ENCODE measurements at places on chromosomes 4 and X.
A peak's percentile ranks its signal among the peaks of the same experiment; 100 is the strongest.

DNA sequence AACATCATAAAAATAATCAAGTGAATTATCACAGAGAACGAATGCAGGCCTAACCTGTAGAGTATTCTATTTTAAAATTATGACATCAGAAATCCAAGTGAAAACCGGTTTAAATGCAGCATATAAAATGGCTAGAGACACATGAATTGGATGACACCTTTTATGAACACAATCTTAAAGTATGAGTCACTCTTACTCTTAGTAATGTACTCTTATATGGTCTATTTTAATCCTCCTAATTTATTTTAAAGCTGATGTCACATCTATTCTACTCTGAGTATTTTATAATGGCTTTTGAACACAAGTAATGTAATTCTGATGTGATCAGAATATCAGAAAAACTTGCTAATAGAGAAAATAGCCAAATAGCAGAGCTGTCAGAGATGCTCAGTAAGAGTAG lies 161.4 kb upstream of the RADX start:
- DNase-seq = no peak

GRCh38 chrX:617891-618290 lies 12.7 kb upstream of the SHOX start:
- DNase-seq = no peak

- no peak for DNase-seq
These were observed 48.6 kb downstream of the CDS1 start for GRCh38 chr4:84631573-84631972.

GRCh38 chr4:101931619-101932018 lies 141.1 kb downstream of the BANK1 start:
- no peak for DNase-seq

- no peak for DNase-seq
These were observed 54.8 kb downstream of the TBL1X start for GRCh38 chrX:9519546-9520216.

GRCh38 chr4:22099896-22100295 lies 151.3 kb upstream of the KCNIP4 start:
- DNase-seq = no peak

DNA sequence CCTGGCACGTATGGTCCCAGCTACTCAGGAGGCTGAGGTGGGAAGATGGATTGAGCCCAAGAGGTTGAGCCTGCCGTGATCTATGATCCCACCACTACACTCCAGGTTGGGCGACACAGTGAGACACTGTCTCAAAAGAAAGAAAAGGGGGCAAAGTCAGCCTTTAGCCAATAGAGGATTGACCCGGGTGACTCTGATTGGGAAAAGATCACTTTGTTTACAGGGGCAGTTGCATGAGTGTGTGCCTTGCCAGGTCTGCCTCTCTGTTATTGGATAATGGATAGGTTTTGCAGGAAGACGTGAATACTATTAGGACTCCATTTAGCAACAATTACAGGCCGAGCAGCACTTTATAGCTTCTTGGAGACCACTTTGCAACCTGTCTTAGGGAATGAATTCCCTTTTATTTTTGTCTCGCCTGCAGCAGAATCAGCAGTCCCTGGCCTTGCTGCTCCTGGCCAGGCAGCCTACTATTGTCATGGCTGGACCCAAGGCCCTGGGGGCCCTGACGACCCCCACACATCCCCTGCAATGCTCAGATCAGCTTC lies 103.2 kb upstream of the PSAPL1 start:
- no peak for DNase-seq

GRCh38 chr4:157222771-157223160 lies 2.2 kb downstream of the GRIA2 start:
- DNase-seq = no peak

DNA sequence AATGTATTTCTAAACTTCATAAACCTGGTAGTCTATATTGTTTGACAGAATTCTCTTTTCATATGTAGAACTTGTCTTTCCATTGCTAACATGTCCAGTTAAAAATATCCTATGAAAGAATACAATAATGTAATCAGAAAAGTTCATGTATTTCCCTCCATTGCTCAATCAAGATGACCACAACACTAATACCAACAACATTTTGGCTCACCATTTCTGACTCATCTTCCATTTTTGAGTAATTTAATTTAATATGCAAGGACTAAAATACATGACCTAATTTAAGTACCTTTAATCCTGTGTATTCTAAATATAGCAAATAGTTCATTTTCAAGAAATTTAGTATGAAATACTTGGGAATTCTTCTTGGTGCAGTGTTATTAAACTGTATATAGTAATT lies 239.5 kb upstream of the GPC4 start:
- no peak for DNase-seq

- no peak for DNase-seq
These were observed 62.4 kb downstream of the AFF2 start for GRCh38 chrX:148562846-148563245.

GRCh38 chr4:1466034-1466862 lies 60.0 kb upstream of the NKX1-1 start:
- no peak for DNase-seq

- no peak for DNase-seq
These were observed 45.3 kb downstream of the RPGR start for GRCh38 chrX:38282049-38282448.

- DNase-seq = no peak
These were observed 79.6 kb downstream of the VCX2 start for GRCh38 chrX:8091510-8091909.

DNA sequence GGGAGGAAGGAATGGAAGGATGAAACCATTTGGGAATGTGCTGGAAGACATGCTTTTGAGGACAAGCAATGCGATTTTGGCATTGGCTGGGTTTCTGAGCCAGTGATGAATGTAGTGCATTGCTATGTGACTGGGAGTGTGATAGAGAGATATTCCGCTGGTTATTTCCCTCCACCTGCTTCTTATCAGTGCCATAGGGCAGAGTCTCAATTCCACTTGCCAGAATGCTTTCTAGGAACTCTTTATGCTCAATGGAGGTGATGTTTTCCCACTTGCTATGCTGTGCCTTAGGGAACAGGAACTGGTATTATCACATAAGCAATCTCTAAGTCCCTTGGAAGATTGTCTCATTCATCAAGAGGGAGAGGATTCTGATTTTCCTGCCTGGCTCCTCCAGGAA lies 28.0 kb downstream of the TBL1X start:
- no peak for DNase-seq

DNA sequence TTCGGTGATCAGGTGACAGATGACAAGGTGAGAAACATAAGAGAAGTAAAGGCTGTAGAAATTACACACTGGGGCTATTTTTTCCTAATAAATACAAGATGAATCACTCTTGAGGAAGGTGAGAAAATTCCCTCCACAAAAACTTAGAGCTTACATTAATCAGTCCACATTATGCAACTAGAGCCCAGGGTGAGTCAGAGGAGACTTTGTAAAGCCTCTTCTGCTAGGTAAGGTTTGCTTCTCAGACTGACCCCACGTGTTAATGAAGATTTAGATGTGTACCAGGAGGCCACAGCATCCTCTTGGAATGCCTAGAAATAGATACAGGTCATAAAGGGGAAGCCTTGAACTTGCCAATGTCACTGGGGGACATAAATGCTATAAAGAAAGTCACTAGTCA lies 396.0 kb upstream of the SMIM31 start:
- DNase-seq = no peak

DNA sequence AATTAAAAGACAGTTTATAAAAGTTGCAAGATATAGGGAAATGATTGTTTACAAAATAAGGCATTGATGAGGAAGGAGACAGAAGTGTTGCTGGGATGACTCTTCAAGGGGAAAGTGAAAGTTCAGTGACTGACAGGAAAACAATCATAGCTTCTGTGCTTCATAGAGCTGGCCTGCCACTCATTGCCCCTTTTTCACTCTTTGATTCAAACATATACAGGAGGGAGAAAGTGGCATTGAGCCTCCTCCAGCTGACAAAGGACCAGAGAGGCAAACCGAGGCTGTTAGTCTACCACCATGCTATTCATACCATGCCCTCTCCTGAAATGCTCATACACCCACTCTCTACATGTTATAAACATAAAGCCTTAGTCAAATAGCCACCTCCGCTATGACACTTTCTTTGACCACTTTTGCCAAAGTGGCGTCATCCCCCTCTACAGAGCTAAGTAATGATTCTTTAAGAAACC lies 79.2 kb upstream of the ATOH1 start:
- no peak for DNase-seq

DNA sequence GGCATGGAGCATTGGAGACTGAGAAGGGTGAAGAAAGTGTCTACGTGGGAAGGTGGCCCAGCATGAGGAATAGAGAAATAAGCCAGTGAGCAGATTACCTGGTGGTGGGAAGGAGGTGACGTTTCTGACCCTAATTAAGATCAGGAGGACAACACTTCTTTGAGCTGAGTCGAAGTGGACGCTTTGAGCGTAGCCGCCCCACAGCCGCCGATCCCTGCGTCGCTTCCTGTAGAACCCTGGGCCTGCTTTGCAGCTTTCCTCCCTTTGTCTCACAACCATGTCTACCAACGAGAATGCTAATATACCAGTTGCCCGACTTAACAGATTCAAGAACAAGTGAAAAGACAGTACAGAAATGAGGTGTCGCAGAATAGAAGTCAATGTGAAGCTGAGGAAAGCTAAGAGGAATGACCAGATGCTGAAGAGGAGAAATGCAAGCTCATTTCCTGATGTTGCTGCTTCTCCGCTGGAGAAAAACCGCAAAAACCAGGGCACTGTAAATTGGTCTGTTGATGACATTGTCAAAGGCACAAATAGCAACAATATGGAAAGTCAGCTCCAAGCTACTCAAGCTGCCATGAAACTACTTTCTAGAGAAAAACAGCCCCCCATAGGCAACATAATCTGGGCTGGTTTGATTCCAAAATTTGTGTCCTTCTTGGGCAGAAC lies 6.4 kb upstream of the ANTXR2 start:
- DNase-seq = no peak

GRCh38 chrX:100368167-100368566 lies 41.9 kb downstream of the PCDH19 start:
- no peak for DNase-seq

DNA sequence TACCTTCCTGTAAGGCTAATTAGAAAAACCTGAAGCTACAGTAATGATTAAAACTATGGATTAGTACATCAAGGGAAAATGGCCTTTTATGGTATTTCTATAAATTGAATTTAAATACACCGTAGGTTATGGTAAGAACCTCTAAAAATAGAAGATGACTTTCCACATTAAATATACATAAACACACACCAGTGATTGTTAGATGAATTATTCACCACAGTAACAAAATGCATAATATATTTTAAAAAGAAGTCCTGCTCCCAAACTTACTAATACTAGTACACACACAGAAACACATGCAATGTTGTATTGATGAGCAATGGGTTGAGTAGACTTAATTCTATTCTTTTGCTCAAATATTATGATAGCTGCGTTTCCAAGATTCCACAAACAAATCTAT lies 277.9 kb upstream of the ANKRD50 start:
- no peak for DNase-seq

DNA sequence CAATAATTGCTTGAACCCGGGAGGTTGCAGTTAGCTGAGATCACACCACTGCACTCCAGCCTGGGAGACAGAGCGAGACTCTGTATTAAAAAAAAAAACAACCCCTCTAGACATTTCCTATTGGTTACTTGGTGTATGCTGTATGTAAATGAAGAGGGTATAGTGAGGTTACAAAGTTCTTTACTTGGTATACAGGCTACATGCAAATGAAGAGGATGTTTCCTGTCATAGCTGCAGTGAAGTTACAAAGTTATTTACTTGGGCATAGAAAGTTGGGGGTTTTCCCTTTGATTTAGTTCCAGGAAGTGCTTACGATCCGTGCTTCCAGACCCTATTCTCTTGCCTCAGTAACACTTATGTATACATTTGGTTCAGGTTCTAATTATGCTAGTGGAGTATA lies 38.4 kb upstream of the CLNK start:
- DNase-seq = peak; percentile 15

DNA sequence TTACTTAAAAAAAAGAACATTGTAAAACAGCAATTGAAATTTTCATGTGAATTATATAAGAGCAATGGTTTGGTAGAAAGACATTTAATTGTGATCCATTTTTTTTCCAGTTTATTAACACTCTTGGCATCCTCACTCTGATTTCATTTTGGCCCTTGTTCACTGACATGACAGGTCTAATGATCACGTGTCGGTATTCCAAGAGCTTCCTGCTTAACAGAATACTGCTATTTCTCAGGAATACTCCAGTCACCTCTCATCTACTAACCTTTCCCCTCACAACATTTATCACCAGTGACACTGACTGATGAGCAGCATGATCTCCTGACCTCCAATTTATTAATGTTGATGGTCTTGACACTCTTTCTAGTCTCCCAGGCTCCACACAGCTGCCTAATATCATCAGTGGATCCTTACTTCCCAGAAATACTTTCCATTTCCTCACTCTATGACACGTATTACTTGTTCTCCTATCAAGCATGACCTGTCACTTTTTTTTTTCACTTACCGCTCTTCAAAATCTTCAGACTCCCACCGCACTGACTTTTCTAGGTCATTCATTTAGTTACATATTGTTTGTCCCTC lies 847.8 kb upstream of the SLIT2 start:
- DNase-seq = no peak

- DNase-seq = no peak
These were observed 138.6 kb upstream of the APOOL start for GRCh38 chrX:84865113-84865512.

- DNase-seq = no peak
These were observed 194.2 kb downstream of the MAD2L1 start for GRCh38 chr4:119872371-119873016.

- no peak for DNase-seq
These were observed 25.6 kb upstream of the MSANTD1 start for GRCh38 chr4:3223346-3223745.

- DNase-seq = no peak
These were observed 27.4 kb upstream of the PLAC1 start for GRCh38 chrX:134685668-134686067.

GRCh38 chr4:139682741-139683151 lies 17.1 kb downstream of the MGST2 start:
- DNase-seq = no peak

DNA sequence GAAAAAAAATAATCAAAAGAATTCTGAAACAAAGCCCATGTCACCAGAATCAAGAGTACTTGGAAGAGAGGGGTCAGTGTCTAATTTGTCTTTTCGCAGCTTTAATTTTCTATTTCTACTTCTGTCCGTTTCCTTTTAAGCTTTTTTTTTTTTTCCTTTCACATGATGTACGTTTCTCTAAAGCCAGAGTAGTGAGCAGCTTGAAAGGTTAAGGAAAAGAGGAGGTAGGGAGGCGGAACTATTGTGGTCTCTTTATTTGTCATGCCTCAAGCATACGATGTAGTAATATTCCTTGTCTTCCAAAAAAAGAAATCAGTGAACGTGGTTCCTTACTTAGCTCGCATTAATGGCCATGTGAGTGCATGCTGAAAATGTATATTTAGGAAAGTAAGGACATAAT lies 311.5 kb downstream of the TENM3 start:
- no peak for DNase-seq

GRCh38 chrX:84710611-84711010 lies 208.4 kb upstream of the HDX start:
- no peak for DNase-seq

Measured in naive B cell (primary cell).